ENCODE measurements at places on chromosomes 2 and 18.

- no peak for DNase-seq
These were observed 32.3 kb downstream of the LYPD6B start for GRCh38 chr2:149070681-149071320.

- no peak for DNase-seq
These were observed 16.5 kb upstream of the PSD4 start for GRCh38 chr2:113157118-113157896.

DNA sequence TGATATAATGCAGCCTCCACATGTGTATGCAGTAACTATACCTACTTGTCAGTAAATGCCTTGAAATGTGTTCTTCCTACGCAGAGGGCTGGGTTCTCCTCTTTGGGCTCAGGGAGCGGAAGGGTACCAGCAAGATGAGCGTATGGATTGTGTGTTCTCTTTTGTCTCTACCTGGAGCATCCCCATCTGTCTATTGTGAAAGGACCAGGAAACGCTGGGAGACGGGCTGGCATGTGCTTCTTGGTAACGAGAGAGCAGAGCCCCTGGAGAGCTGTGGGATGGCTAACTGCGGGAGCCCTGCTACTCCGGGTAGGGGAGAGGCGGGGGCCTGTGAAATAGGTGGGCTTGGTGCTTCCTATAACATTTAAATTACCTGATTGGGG, 80.9 kb downstream of the BCL2 start:
- DNase-seq: no peak

DNA sequence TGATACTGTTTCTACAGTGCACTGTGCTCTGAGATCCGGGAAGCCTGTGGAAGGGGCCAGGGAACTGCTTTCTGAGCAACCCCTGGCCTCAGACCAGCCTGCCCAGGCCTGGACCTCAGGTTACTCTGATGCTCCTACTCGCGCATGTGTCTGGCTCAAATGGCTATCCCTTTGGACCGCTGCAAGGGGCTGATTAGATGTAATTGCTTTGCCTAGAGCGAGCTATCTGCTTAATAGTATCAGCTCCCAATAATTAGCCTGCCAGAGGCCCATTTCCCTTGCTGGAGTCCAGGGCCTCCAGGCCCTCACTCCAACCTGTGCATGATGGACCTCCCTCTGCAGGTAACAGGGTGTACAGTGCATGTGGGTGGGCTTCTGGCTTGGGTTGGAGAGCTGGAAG, 7.2 kb upstream of the KCNK3 start:
- DNase-seq: no peak

GRCh38 chr2:58633613-58634365, 392.7 kb upstream of the FANCL start:
- no peak for DNase-seq

DNA sequence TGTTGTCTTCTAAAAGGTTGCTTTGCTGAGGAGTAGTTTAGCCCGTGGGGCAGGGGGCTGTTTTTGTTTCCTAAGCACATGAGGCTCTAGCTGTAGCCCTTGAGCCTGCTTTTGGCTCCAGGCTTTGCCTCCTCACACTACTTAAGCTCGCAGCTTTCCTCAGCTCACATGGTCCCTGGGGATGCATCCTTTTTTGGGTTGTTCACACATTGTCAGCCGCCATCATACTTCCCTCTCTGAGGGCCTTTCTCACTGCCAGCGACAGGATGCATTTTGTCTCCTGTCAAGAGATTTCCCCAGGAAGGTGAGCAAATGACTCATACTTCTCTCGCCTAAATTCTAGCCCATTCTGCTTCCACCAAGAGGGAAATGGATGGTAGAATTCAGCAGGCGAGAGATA, 279.5 kb upstream of the PKDCC start:
- no peak for DNase-seq

DNA sequence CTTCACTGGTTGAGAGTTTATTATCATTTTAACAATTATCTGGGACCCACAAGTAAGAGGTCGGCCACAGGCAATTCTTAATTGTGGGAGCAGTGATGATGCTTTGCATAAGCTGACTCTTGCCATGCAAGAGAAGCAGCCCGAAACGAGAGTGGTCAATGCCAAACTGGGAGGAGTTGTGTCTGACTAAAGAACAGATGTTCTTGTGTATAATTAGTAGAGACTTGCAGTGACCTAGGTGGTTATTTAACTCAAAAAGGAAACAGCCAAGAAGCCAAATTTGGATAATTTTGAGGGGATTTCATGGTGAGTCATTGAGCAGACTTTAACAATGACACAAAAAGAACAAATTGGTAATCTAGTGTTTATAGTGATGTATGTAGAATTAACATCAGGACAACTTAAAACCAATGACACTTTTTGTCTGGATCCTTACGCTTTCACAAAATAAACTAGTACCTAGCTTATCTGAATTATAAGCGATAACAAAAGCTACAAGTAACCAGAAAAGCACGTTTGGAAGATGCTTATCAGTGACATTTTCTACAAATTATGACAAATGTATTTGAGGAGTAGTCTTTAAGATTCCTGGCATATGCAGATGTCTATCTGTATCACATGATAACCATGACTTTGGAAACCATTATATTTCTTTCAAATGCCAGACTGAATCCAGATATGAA, 184.7 kb upstream of the DLGAP1 start:
- no peak for DNase-seq

DNA sequence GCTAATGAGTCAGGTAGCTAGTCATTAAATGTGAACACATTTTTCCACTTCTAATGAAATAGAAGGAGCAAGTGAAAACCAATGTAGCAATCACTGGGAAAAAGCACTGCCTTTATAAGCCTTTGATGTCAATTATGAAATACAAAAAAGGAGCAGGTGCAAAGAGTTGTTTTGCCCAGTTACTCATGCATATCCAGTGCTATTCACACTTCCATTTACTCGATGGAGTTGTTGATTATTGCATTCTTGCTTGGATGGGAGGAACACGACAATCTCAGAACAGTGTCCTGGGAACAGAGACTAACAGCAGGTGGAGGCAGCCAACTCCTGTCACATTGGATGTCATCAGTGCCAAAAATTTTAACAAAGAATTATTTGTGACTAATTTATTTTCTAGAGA, 372.5 kb downstream of the CBLN2 start:
- no peak for DNase-seq

DNA sequence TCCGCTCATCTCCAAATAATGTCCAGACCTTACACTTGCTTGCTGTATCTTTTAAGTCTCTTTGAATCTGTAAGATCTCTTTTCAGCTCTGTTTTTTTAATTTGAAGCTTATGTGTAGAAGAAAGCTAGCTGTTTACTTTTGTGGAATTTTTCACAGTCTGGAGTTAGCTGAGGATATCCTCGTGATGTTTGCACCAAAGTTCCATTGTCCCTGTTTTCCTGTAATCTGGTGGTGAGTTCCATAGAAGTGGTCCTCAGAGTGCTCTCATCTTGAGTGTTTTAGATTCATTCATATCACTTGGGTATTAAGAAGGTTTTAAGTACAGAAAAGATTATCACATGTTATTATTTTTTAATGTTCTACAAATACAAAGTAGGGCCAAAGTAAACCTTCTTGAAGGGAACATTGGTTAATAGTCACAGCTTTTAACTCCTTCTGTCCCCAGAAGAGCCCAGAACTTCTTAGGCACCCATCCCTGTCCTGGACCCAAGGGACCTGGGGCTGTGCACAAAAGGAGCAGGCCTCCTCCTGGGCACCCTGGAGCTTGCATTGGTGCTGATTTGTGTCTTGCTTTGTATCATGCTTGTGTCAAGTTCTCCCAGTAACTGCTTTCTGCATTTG, 15.0 kb downstream of the MLPH start:
- no peak for DNase-seq

DNA sequence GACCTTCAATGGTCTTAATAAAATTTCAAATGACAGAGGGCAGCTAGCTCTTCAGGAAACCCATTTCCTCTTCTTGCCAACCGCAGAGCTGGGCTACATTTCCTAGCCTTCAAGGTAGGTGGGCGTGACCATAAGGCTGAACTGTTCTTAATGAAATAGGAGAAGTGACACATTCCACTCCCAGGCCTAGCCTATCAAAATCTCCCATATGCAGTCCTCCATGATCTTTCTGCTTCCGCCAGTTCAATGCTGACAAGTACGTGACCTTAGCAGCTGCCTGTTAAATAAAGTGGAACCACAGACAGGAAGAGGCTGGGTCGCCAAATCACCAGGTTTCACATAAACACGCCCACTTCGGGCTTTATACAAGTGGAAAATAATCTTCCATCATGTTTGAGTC, 13.2 kb downstream of the SERPINE2 start:
- no peak for DNase-seq

GRCh38 chr2:239824046-239824694, 201.0 kb downstream of the NDUFA10 start:
- DNase-seq: no peak

DNA sequence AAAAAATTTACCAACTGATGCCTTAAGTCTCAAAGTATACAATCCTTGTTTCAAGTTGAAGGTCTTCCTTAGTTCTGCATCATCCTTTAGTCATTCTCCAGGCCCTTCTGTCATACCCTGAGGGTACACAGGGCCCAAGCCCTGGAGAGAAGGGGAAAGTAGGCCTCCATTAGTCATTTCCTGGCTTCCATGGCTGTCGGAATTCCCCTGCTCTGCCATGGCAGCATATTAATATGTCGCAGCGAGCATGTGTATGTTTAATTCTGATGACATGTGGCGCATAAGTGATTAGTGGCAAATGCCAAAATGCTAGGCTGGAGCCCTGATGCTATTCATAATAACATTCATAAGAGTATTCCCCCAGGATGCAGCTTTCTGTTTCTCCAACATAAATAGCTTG, 22.1 kb downstream of the GPR39 start:
- DNase-seq: no peak

DNA sequence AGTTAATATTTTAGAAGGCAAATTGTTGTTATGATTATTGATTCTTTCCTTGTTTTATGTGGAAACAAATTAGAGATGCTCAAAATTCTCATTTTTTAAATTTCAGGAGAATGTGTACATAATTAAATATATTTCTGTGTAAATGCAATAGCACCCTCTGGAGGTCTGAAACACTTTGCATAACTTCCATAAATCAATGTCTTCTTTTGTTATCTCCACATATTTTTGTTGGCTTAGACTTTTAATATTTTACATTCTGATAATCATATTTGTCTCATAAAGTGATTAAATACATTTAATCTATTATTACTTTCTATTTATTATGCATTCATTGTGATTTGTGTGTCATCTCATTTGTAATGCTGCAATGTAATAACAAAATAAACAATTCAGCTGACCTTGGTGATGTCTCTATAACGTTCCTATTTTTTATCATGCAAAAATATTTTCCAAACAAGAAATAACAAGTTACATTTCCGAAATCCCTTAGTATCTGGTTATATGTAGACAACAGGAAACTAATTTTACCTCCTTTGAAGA, 201.8 kb upstream of the GALNT5 start:
- DNase-seq: no peak

- no peak for DNase-seq
These were observed 209.1 kb downstream of the CTNNA2 start for GRCh38 chr2:79721966-79722365.

DNA sequence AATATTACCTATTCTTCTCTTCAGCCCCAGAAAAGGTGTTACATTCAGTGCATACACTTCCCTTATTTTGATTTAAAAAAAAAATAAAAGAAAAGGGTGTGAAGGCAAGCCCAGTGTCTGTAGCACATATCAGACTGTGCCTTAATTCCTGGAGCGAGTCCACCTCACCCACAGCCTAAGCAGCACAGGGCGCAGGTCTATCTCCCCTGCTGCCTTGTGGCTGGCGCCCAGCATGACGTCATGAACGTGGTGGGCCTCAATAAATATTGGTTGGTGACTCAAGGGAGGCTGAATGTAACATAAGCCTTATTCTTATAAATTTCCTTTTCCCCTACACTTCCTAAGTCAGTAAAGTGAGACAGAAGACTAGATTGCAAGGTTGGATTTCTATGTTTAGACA, 26.4 kb downstream of the ST3GAL5 start:
- no peak for DNase-seq

GRCh38 chr2:96408616-96409015, 73.0 kb downstream of the NCAPH start:
- DNase-seq: no peak

GRCh38 chr2:19238440-19239060, 119.9 kb downstream of the OSR1 start:
- no peak for DNase-seq

- DNase-seq: no peak
These were observed 111.8 kb downstream of the USP34 start for GRCh38 chr2:61359058-61359457.

GRCh38 chr2:19752500-19752899, 149.3 kb downstream of the TTC32 start:
- no peak for DNase-seq

GRCh38 chr2:72993147-72993932, 76.0 kb downstream of the EMX1 start:
- DNase-seq: no peak

DNA sequence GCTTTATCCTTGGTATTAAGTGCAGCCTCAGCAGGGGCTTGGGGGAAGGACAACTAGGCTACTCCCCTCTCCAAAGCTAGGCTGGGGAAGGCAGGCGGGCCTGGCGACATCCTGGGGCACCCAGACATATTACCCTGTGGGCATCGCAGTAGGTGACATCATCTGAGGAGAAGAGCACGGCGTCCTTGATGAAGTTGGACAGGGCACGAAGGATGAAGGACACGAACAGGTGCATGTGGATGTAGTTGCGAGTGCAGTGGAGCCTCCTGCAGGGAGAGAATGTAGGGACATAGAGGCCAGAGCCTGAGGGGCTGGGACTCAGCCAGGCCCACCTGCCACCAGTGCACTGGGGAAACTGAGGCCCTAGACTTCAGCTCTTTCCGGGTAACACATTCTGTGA, 32.3 kb downstream of the TMEM37 start:
- no peak for DNase-seq

DNA sequence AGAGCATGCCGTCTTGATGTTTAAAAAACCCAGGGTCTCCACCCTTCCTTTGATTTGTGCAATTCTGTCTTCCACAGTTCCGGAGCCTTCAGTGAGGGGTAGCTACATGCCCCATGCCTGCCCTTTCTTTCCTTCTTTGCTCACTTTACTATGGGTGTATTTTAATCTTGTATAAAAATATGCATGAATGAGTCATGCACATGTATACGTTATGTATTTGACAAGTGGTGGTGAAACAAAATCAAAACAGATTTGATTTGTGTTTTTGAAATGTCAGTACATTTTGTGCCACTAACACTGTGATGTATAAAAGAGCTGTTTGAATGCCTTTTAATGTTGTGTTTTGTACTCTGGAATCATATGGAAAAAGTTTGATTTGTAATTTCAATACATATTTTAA, 126.5 kb downstream of the RNF144A start:
- no peak for DNase-seq

- DNase-seq: no peak
These were observed 31.4 kb downstream of the MAP4K4 start for GRCh38 chr2:101728865-101729264.

DNA sequence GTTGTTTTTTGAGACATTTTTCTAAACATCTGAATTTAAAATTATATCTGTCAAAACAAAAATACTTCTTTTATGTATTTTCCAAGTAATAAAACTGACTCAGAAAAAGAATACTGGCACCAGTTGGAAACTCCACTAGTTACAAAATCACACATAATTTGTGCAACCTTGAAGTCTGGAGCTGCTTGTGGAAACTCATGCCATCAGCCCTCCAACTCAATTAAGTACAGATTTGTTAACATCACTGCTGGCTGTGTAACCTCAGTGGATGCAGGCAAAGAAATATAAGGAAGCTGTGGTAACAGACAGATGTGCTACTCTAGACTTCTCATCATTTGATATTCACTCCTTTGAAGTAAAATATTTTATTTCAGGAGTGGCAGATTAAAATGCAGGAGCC, 30.0 kb upstream of the RAPH1 start:
- DNase-seq: no peak

- no peak for DNase-seq
These were observed 45.6 kb upstream of the GALNT3 start for GRCh38 chr2:165839610-165840009.

GRCh38 chr2:9770006-9770307, 73.3 kb upstream of the TAF1B start:
- DNase-seq: no peak
